ENCODE measurements at places on chromosomes 2 and 18.

- DNase-seq, result no peak
Measured at GRCh38 chr2:157845081-157845480, 31.0 kb downstream of the ACVR1 start.

DNA sequence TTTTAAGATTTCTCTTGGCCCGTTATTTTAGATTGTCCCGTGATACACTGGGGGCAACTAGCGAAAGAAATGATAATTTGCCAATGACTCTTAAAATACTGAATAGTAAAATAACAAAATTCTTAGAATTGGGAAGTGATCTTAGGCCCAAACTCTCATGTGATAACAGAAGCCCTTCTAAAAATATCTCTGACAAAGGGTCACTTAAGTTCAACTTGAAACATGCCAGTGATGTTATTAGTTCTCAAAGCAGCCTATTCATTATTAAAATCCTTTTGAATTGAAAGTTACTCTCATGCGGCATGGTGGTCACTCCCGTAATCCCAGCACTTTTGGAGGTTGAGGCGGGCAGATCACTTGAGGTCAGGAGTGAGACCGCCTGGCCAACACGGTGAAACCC, 920.9 kb downstream of the NRXN1 start:
- DNase-seq, result no peak

- DNase-seq, result no peak
Measured at GRCh38 chr2:74332550-74333174, 10.6 kb downstream of the SLC4A5 start.

- no peak for DNase-seq
Measured at GRCh38 chr2:9775999-9776712, 67.1 kb upstream of the TAF1B start.

GRCh38 chr2:70897977-70898226, 37.8 kb upstream of the ATP6V1B1 start:
- no peak for DNase-seq

- peak; percentile 57 for DNase-seq
Measured at GRCh38 chr2:211455216-211455841, 898.9 kb downstream of the CPS1 start.

DNA sequence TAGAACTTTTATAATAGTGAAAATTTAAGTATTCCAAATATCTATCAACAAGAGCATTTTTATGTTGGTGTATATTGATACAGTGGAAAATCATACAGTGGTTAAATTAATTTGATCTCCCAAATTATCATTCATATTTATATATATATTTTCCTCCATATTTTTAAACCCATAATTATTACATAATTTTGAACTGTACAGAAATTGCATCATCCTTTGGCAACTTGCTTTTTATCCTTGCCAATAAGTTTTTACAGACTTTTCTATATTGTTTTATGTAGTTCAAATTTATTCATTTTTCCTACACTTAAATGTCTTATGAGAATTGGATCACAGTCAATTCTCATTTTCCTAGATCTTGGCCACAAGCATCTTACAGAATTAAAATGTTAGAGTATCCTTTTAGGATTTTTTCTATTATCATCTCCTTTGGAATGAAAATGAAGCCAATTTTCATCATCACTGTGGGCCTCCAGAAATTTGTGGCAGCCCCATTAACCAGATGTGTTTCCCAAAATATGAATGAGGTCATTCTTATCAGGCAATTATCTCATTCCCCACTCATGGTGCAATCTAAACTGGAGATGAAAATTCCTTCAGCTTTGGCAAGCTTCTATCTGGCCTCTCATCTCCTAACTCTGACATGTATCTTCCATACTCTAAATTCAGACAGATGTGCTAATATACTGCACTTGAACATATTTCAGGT, 94.2 kb upstream of the DLGAP1 start:
- no peak for DNase-seq

Measured in NCI-H774 (cell line).